ENCODE measurements at places on chromosomes 12 and 14.

- DNase-seq, result no peak
Observed at GRCh38 chr12:99413751-99414150, 233.8 kb upstream of the GARIN6 start.

- no peak for DNase-seq
Observed at GRCh38 chr12:7107636-7108002, 1.4 kb downstream of the C1RL start.

GRCh38 chr14:75518625-75519024 lies 3.6 kb upstream of the BATF start:
- no peak for DNase-seq

DNA sequence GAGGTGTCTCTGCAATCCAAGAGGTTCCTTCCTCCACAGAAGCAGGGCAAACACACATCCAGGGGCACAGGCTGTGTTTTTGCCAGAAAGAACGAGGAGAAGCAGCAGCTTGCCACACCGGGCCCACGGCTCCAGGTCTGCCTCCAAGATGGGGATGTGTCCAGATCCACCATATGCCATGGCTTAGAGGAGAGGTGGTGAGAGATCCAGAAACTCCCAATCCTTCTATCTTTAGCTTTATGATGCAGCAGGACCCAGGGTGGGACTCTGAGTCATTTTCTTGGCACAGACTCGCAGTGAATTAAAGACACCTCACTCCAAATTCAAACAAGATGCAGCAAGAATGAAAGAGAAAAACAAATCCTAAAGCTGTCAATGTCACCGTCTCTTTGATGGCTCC lies 481.4 kb upstream of the TMEM132C start:
- no peak for DNase-seq

GRCh38 chr12:57088354-57089270 lies at the start of gene NAB2:
NAB2 (plus strand) TSS chr12:57089114; CDS start chr12:57089272, 158 bp downstream.
- peak; percentile 74 for DNase-seq

GRCh38 chr12:131346555-131347344 lies 364.1 kb upstream of the SFSWAP start:
- DNase-seq, result no peak

- DNase-seq, result no peak
Observed at GRCh38 chr14:92718664-92719063, 29.8 kb downstream of the LGMN start.

DNA sequence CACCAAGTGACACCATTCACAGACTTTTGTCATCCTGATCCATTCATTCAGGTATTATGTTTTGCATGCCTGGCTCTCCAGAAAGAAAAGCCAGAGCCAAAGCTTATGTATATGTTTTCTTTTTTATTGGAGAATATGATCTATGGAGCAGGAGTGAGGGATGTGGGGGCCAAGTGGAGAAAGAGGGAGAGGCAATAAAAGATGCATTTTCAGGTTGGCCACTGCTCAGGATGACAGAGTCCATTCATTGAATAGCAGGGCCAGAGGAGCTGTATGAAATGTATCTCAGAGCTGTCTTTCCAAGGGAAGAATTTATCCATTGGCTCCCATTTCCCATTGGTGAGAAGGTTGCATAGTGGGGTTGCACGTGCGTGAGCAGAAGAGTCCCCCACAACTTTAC lies 416.1 kb downstream of the ATP23 start:
- no peak for DNase-seq

DNA sequence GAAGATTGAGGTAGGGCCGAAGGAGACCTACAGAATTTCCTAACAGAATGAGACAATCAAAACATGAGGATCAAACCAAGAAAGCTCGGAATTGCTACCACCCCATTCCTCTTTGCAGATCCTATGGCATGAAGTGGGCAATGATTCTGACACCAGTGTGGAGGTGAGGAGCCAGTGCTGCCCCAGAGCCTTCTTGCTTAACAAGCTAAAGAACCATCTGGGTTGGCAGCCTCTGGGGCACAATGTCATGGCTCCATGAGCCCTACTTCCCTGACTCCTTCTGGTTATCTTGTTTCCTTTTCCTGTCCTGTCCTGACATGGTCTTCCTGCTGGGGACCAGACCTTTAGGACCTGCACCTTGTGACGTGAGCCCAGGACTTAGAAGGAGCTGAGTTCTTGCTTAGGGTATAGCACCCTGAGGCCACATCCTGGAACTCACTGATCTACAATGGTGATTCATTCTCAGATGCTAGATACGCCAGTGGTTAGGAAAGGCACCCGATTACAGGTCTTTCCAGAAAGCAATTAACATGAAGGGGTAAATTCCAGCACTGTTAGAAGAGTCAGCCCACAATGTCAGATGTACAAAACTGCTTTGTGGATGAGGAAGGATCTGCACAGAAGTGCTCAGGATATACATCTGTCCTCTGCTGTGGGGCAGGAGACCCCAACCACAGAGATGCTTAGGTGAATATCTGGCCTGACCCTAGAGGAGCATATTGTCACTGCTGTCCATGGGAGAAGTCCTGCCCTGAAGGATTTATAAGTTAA lies 324.2 kb downstream of the ZFP36L1 start:
- DNase-seq, result no peak

DNA sequence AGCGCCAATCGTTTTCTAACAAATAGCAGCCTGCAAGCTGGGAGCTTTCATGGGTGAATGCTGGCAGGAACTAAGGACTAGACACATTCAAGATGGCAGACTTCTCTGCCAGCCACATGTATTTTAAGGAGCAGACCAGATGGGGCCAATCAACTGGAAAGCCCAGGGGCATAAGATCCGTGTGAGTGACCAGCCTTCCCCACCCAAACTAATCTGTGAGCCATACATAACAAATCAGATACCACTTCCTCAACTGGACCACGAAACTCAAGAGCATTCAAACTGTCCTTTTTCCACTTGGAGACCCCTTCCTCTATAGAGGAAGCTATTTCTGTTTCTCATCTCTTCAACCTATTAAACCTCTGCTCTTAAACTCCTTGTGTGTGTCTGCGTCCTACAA lies 9.7 kb downstream of the TCL1B start:
- no peak for DNase-seq

DNA sequence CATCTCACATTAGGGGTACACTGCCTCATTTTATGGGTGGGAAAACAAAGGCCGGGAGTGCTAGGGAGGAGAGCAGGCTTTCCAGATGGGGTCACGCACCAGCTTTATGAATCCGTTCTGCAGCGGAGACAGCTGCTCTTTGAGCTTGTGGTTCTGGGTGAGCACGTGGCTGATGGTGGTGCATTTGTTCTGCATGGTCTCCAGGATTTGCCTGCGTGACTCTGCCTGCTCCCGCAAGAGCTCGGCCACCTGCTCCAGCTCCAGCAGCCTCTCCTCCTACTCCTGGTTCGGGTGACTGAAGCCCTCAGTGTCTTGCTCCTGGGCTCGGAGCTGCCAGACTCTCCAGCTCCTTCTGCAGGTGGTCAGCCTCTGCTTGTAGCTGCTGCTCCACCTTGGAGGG lies 23.6 kb upstream of the BLTP3B start:
- DNase-seq, result no peak

Data from NCI-H1105 (cell line).